Smooth muscle cell of the umbilical artery (primary cell): ENCODE measurements at places on chromosomes 11 and 22. TPM values are rescaled to one million over a fixed set of nuclear protein-coding genes. Genes with fewer than 3 reads are reported as not detected.

The CRYBB3 gene
- total RNA-seq = not detected in 2 replicates

The TUBA8 gene
- 0.18 TPM in 1 of 2 replicates, not detected in the other for total RNA-seq

The LIN7C gene
- total RNA-seq = 57.8 and 57.9 TPM in 2 replicates

The H19 gene
- 4.6 and 70.7 TPM in 2 replicates for total RNA-seq

The OR51B5 gene
- total RNA-seq = 0.09 and 0.30 TPM in 2 replicates

The OR8D1 gene
- not detected in 2 replicates for total RNA-seq

The IGF2 gene
- under 0.01 and 1.5 TPM in 2 replicates for total RNA-seq

The CDON gene
- 7.1 and 8.1 TPM in 2 replicates for total RNA-seq
